Foreskin melanocyte (primary cell): ENCODE measurements at places on chromosomes 6 and 20.

DNA sequence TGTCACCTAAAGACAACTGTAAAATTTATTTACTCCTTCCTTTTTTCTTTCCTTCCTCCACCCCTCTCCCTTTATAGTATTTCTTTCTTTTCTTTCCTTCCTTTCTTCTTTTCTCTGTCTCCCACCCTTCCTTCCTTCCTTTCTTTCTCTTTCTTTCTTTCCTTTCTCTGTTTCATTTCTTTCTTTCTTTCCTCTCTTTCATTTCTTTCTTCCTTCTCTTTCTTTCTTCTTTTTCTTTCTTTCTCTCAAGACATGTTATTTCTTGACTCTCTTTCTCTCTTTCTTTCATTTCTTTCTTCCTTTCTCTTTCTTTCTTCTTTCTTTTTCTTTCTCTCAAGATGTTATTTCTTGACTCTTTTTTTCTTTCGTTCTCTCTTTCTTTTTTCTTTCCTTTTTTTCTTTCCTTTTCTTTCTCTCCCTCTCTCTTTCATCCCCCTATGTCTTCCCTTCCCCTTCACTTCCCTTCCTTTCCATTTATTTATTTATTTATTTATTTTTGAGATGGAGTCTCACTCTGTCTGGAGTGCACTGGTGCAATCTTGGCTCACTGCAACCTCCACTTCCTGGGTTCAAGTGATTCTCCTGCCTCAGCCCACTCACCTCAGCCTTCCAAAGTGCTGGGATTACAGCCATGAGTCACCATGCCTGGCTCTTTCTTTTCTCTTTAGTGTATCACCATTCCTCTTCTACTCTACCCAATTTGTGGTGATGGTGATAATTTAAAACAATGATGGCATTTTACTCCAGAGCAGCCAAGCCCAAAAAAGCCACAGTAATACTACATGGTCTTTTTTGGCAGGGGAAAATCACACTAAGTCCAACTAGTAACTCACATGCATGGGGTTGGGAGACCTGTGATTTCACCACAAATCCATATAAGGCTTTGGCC is 188.2 kb downstream of the ADGRG6 start:
- peak; percentile 24 for DNase-seq

DNA sequence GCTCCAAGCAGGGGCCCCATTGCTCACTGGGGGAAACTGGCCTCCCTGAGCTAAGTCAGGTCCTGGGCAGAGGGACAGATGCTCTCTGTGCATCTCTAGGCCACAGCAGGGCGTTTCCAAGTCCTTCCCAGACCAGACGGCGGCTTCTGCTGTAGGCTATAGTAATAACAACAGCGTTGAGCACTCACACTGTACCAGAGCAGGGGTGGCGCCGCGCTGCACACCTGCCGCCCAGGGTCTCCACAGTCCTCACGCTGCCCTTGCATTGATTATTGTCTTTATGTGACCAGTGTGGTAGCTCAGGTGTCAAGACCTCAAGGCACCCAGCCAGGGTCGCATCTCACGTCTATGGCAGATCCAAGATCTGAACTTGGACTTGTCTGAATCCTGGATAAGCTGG is 14.9 kb upstream of the CCN5 start:
- no peak for DNase-seq

DNA sequence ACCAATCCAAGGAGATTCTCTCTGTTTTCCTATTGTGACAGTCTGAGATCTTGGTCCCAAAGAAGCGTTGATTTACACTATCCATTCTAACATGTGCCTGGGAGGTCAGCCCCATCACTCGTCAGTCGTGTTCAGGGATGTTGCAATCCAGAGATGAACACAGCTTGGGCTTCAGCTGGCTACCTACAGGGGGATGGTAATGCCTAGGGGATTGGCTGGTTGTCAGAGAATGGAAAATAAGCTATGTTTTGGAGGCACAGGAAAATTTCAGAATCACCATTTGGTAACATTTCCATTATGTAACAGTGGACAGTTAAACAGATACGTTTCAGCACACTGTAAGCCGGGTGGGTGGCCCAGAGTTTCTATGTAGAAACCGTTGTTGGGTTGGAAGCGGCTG is 147.1 kb upstream of the RALGAPA2 start:
- no peak for DNase-seq

DNA sequence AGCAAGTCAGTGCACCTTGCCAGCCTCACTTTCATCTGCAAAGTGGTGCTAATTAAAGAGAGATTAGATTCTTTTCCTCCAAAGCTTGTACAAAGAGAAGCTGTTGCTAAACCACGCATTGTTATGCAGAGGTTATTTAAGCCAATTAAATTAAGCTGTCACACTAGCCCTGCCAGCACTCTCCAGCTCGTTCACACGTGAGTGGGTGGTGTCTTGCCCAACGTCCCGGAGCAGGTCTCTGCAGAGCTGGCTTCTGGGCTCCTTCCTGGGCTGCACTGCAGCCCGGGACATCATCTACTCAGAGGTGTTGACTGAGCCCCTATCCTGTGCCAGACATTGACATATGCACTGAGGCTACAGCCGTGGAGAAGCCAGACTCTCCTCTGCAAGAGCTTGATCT is 401.6 kb upstream of the SULF2 start:
- DNase-seq: no peak

DNA sequence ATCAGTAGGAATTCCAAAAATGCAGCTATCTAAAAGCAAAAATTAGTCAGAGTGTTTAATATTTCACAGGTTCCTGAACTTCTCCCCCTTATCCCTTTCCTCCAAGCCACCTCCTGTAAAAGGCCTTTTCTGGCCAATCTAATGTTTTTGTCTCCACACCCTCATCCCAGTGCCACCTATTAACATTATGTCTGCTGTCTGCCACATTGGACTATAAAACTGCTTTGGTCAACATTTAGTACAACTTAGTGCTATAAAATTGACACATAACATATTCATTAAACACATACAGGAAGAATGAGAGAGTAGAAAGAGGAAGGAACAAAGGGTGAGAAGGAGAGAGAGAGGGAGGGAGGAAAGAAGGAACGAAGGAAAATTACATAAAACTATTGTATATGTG is 47.7 kb downstream of the MMUT start:
- no peak for DNase-seq

DNA sequence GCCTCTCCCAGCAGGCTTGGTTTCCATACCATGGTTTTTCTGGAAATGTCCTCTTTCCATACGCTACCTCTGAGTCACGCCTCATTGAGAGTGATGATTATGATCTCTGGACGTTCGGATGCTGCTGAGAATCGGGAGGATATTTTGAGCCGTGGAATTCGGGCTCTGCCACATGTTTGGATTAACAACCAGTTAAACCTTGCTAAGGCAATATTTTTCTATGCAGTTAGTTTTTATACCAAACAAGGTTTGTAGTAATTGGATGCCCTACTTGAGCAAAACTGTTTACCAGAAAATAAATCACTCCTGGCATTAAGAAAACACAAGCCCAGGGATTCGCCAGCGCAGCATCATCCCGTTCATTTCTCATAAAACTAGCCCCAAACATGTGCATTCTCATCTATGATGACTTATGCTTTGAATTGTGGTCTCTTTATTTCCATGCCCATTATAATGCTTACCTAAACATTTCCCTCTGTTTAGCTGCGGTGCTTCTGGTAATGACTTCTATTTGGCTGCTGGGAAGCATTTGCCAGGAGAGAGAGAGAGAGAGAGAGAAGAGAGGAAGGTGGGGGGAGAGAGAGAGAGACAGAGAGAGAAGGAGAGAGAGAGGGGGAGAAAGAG is 198.9 kb downstream of the CLIC5 start:
- no peak for DNase-seq

DNA sequence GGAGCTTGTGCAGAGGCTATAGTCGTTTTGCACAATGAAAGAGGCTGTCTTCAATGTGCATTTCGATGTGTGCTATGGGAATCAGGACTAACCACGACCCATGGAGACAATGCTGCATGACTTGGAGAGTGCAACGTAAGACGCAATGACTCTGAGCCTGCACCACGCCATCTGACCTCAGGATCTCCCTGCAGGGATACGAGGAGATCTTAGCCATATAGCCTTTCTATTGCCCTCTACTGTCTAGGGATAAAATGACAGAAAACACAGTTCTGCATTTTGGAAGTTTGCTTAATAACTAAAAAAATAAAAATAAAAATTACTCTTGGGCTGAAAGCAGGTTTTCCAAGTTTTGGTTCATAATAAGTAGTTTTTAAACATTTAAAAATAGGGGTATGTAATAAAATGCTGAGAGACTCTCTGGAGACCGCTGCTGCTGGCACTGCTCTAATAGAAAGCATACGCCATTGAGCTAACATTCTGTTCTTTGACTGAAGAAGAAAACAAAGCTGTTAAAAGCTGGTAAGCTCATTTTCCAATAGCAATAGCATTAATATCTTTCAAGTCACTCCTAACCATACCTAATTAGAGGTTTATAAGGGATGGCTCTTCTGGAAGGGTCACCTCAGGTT is 87.2 kb downstream of the PDE7B start:
- peak; percentile 34 for DNase-seq

- DNase-seq: no peak
These were observed 3.2 kb upstream of the SIRPA start for GRCh38 chr20:1892119-1892385.

DNA sequence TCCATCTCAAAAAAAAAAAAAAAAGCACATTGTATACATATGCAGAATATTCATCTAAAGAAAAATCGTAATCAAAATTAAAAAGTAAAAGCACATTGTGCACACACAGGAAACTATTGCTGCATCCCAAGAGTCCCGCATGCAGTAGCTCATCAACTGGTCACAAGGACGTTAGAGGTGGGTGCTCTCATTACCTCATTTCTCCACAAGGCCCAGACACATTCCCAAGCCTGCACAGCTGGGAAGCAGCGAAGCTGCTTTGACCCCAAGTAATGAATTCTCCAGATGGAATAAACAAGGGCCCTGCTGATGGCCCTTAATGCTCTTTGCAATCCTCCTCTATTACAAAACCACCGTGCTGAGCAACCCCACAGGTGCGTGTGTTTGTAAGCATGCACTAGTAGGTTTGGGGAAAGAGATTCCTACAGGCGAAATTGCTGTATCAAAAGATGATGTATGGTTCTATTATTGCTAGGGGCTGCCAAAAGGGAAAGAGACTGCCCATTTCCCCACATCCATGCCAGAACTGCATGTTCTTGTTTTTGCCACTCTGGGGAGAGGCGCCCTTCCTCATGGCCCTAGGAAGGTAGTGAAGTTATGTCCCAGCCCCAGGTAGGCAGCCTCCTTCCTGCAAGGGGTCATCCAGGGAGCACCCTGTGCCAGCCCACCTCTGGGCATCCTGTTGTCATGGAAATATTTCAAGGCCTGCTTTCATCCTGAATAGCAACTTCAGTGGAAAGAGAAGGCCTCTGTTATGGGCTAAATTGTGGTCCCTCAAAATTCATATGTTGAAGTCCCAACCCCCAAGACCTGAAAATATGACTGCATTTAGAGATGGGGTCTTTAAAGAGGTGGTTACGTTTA is 34.6 kb upstream of the PTGIS start:
- DNase-seq: no peak

DNA sequence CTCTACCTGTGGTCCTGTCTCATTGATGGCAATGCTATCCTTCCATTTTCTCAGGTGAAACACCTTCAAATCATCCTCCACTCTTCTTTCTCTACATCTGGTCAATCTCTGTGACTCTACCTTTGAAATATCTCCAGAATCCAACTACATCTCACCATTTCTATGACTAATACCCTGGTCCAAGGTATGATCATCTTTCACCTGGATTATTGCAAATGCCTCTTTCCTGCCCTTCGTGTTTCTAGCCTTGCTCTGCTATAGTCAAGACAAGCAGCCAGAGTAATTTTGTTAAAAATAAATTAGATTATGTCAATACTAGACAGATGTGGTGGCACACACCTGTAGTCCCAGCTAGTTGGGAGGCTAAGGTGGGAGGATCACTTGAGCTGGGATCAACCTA is 17.8 kb upstream of the BLCAP start:
- no peak for DNase-seq

GRCh38 chr6:138973466-138974153 is 14.4 kb downstream of the REPS1 start:
- DNase-seq: no peak

GRCh38 chr6:14513496-14514393 is 396.2 kb downstream of the CD83 start:
- no peak for DNase-seq

DNA sequence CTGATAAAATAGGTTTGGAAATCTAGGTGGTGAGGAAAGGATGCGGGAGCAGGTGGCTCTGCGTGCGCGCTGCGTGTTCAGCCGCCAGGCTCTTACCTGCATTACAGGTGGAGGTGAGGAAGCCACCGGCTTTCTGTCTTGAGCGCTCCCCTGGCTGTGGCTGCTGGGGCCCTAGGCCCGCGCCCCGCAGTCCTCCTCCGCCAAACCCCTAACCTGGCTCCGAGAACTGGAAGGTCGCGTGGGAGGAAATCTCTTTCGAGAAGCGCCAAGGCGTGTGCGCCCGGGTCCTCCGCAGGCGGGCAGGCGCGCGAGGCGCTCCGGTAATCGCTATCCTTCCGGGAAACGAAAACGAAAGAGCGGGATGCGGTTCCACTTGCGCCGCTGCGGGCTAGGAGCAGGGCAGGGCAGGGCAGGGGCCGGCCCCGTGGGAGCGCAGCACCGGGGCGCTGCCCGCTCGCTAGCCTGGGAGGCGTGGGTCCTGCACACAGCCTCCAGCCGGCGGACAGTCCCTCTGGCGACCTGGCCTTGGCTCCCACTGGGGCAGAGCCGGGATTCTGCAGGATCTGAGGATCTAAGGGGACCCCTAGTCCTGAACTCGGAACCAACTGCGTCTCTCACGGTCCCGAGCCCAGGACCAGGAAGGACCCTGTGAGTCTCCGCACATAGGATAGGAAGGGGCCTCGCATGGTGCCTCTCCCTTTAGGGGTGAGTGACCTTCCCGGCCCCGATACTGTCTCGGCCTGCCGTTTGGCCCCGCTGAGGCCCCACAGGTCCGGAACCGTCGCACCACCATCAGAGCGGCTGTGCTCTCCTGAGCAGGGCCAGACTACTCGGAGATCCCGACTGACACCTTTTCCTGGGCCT is at the start of gene ETV7:
Gene ETV7 (minus strand): TSS at position 230 of the 864 bp plus-strand sequence. CDS start 128 bp downstream, at position 102.
- DNase-seq: no peak

GRCh38 chr6:50120300-50120699 is 70.6 kb upstream of the DEFB112 start:
- DNase-seq: no peak

- DNase-seq: no peak
These were observed 10.8 kb upstream of the PARD6B start for GRCh38 chr20:50720582-50720981.

GRCh38 chr6:23952245-23952644 is 173.8 kb upstream of the NRSN1 start:
- no peak for DNase-seq

DNA sequence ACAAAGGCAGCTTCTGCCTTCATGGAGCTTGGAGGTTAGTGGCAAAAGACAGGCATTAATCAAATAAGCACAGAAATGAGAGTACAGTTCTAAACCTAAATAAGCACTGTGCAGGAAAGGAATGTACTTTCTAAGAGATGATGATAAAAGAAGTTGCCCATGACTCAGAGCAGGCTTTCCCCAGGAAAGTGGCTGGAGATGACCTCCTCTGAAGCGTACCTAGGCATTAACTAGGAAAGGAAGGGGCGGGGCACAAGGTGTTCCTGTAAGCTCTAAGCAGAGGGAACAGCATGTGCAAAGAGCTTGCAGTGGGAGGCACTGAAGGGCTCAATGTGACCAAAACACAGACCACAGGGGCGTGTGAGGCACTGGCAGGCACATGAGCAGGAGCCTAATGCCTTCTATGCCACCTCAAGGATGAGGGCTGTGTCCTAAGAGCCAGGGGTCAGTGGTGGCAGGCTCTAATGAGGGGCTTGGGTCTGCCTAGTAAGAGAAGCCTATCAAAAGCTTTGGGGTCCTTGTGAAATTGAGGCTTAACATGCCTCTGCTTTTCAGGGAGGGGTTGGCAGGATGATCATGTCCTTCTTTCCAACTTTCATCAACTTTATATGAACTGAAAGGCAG is 4.9 kb downstream of the SSTR4 start:
- DNase-seq: no peak

GRCh38 chr20:59688356-59688755 is 84.0 kb downstream of the PHACTR3 start:
- no peak for DNase-seq
